ENCODE measurements at places on chromosomes 2 and 18.

DNA sequence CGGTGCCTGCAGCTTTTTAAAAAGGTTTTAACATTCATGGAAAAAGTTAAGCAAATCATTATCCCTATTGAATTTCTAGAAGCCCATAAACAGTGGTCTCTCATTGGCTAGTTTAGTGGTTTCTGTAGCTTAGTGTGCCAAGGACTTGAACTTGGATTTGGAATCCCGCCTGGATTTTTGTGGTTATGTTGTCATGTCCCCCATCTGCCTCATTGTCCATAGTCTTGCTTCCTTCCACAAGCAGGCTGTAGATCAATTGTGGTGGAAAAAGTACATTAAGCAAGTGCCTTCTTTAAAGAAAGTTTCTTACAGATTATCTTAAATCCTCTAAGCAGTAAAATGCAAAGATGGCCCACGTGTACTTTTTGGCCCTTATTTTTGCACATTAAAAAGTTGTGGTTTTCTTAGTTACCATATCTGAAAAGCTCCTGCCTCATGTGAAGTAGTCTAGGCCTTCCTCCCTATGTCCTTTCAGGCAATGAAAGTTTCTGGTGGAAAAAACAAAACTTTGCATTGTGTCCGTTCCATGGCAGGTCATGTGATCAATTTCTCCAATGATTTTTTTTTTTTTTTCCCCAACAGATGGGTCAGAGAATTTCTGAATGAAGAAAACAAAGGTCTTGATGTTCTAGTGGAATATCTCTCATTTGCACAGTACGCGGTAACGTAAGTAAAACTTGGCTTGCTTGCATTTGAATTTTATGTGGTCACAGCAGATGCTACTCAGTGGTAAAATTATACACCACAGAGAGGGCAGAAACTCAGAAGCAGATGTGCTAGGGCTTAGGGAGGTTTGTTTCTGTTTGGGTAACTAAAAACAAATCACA, 158.9 kb downstream of the PRPF40A start:
- no peak for DNase-seq

DNA sequence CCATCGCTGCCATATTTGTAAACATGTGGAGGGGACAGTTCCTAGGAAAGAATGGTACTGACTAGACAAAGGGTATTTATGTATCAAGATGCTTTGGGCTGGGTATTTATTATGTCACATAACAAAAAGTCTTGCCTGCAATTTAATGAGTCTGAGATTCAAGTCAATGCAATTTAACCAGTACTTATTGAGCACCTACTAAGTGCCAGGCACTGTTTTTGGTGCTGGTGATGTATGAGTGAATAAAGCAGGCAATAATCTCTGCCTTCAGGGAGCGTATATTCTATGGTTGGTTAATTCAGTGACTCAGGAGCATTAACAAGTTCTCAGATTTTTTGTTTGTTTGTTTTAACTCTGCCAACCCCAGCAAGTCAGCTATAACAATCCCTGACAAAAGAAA, 24.6 kb upstream of the ACVR1 start:
- no peak for DNase-seq

DNA sequence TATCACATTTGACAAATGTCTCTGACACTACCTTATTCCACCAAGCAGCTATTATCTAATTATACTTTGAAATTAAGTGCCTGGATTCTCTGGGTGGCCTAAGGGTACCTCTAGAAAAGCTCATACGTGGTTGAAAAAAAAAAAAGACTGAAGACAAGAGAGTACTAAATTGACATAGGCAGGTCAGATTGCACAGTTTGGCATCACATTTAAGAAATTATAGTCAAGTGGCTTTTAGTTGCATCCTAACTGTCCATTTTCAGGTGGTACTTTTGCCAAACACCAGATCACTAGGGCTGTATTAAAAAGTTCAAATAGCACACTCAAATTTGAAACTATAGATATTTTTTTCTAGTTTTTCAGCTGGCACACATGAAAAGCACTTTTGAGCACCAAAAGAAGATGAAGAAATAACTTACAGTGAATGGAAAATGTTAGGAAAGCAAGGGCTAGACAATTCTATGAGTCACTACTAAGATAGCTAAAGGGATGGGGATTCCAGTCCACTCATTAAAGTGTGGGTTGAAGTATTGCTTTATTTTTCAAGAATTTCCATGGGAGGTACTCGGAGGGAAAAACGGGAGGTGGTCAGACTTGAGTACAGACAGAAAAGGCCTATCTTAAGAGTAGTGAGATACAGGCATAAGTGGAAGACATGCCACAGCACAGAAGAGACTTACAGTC, 106.5 kb upstream of the COL5A2 start:
- no peak for DNase-seq

GRCh38 chr2:187017438-187017837, 168.5 kb upstream of the ZSWIM2 start:
- no peak for DNase-seq

DNA sequence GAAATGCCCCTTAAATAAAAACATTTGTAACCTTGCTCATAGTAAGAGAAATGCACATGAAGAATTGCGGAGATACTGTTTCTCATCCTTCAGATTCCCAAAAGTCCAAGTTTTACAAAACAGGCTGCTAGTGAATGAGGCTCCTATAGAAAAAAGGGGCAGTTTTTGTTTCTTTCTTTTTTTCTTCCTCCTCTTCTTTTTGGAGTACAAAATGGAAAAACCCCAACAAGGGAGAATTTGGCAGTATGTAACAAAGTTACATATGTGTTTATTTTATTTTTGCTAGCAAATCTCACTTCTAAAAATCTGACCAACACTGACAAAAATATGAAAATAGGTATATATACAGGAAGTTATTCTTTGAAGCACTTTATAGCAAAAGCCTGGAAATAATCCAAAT, 7.1 kb upstream of the BAZ2B start:
- no peak for DNase-seq

DNA sequence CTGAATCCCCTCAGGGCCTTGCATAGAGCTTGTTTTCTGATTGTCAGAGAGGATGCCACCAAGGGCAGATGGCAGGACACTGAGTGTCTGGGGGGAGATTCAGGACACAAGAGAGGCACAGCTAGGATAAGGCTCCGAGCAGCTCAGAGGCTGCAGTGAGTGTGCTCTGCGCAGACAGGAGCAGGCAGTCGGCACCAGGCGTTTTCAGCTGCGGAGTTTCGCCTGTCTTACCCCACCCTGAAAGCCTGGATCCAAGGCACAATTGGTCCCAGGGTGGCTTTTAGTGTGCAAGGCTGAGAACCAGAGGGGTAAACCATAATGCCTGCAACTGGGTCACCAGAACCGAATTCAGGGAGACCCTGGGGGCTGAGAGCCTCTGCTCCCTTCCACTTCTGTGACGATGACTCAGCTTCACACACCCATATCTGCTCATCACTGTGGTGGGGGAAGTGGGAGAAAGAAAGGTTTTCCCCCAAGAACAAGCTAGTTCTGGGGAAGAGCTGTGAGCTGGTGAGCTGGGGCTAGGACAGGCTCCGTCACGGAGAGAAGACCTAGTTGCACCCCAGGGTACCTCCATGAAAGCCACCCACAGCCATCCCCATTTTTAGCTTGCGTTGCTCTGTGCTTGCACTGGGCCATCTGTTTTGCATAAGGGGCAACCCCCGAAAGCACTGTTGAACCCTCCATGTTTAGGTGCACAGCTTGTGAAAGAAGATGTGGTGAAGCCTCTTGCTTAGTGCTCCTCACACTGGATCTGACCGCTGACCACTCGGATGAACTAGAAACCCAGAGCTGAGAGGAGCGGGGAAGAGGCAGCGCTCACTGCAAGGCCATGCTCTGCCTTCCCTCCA, 173.7 kb downstream of the CELF4 start:
- no peak for DNase-seq

GRCh38 chr18:36307513-36307912, 10.0 kb downstream of the FHOD3 start:
- DNase-seq = no peak

- DNase-seq = no peak
Observed at GRCh38 chr18:41875094-41875780, 79.8 kb upstream of the PIK3C3 start.

- no peak for DNase-seq
Observed at GRCh38 chr2:130798472-130799218, 38.1 kb upstream of the ARHGEF4 start.

GRCh38 chr2:181461056-181461997, 4.1 kb downstream of the ITGA4 start:
- DNase-seq = no peak

- no peak for DNase-seq
Observed at GRCh38 chr2:95578539-95578938, 13.3 kb upstream of the TRIM43 start.

- no peak for DNase-seq
Observed at GRCh38 chr2:213627054-213627710, 342.9 kb downstream of the SPAG16 start.

DNA sequence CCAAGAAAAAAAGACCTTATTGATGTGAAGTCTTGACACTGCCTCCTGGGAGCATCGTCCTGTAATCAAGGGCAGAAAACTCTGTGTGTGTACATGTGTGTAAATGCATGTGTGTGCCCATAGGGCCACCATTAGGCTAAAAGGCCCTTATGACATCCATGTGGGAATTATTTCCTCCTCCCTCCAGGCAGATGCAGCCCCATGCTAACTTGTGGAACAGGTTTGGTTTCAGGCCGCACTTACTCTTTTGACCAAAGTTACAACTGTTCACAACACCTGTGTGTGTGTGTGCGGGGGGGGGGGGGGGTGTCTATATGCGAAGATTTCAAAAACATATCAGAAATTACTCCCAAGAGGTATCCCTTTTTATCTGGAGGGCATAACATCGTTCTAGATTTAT, 87.4 kb upstream of the SLC14A2 start:
- no peak for DNase-seq

DNA sequence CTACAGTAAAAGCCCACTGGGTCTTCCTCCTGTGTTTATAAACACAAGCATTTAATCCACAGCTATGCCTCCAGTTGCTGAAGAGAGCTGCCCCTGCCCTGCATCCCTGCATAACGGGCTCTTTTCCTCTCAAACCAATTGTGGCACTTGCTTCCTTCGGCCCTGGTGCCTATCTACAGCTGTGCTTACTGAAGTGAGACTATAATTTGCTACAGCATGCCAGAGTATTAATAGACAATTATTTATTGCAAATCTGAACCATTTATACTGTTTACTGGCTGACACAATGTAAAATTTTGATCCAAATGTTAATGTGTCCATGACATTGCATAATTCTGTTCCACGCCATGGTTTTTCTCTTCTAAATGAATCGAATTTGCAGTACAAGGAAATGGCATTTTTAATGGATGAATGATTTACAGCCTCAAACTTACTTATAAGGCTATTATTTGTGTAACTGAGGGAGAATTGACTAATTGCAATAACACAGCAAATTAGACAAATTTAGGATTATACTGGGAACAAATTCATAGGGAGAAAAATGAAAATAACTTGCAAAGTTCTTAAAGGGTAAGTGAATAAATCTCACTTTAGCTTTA, 457.0 kb upstream of the HNRNPA3 start:
- no peak for DNase-seq

DNA sequence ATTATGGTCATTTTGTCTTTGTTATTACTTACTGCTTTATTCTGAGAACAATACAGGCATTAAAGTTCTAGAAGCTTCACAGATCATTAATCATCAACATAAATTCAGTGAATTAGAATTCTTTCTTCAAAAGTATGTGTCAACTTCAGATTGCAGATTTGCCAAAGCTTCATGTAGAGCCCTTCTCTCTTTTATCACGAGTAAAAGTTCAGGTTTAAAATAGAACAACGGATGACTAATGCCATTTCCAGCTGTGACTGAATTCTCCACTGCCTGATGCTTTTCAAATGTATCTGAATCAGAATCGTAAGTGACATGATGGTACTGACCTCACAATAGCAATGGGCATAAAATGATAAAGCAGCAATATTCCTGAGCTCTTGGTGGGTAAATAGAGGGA, 116.0 kb downstream of the ABCA12 start:
- DNase-seq = no peak

DNA sequence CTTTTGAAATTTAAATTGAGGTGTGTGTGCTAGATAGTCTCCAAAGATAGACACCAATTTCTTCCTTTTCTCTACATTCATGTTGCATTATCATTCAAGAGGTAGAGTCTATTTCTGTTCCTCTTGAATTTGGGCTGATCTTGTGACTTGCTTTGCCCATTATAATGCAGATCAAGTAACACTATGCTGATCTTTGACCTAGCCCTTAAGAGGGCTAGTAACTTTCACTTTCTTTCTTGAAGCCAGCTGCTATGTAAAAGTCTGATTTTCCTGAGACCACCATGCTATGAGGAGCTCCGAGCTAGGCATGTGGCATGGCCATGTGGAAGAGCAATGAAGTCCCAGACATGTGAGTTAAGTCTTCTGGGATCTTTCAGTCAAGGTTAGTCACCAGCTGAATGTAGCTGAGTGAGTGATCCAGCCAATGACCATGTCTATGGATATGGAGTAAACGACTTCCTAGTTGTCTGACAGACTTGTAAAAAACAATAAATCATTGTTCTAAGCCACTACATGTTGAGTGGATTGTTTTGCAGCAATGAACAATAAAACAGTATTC, 189.4 kb upstream of the CWC22 start:
- no peak for DNase-seq

GRCh38 chr2:229856413-229856812, 65.4 kb downstream of the TRIP12 start:
- DNase-seq = no peak

GRCh38 chr2:100747996-100748615, 71.8 kb upstream of the NPAS2 start:
- no peak for DNase-seq

- DNase-seq = no peak
Observed at GRCh38 chr2:70094978-70095719, 7.9 kb downstream of the PCBP1 start.

DNA sequence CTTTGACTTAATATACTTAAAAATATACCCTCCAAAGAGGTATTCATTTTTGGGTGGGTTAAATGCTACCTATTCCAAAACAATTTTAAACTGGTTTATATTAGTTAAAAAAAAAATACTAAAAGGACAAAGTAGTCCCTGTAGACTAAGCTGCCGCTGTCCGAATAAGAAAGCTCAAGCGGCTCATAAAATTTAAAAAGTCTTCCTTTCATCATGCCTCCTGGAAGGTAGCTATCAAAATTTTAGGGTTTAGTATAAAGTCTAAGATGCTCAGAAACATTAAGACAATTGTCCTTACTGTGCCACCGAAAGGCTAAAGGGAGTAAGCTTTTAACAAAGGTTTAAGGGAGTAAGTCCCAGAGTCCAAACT, 440 bp upstream of the UGGT1 start:
- DNase-seq = no peak

GRCh38 chr2:170842785-170843184, 26.1 kb downstream of the GAD1 start:
- DNase-seq = no peak

DNA sequence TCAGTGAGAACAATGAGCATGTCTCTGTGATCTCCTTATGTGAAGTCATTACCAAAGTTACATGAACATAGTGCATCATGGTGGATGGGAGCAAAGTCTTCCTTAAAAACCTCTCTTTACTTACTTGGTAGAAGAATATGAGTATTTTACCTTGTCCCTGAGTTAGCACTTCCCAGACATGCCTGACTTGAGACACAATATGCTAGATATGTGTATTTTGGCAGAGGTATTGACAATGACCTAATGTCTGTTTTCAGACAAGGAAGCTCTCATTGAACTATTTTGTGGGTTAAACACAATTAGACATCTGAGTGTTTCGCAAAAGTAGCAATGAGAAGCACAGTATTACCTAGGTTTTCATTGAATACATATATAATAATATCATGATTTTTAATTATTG, 99.1 kb upstream of the MC4R start:
- no peak for DNase-seq

Data from activated CD4-positive, alpha-beta T cell treated with anti-CD3 and anti-CD28 coated beads, Interleukin-2, amount 50 U/mL, for 24 hours (primary cell).